ENCODE measurements at places on chromosomes 5 and 9. TPM values are rescaled to one million over a fixed set of nuclear protein-coding genes. Genes with fewer than 3 reads are reported as not detected.

DNA sequence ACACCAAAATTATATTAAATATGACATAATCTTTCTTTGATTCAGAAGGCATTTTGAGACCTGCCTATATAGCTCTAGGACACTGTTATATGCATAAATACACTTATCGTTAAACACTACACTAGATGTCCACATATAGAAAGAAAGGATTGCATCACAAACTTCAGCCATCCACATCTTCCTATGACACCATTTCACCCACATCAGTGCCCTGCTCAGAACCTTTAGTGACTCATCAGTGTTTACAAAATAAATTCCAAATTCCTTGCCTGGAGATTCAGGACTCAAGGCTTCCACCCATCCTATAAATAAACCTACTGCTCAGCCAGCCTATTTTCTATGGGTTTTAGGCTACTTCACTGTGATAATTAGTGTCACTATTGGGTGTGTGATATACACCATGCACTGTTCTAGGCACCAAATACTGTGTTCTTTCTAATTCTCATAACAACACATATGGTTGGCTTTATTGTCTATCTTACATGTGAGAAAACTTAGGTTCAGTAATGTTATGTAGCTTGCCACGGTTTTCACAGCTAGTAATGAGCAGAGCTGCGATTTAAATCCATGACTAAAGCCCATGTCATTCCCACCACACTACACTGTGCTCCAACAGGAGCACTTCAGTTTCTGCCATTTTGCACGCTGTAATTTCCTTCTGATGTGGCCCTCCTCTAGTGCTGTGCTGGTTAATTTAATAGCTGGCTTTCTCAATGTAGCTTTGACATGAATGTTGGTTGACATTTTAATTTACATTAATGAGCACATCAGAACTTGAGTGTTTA is 103.3 kb downstream of the SREK1 start:
- DNase-seq: no peak

DNA sequence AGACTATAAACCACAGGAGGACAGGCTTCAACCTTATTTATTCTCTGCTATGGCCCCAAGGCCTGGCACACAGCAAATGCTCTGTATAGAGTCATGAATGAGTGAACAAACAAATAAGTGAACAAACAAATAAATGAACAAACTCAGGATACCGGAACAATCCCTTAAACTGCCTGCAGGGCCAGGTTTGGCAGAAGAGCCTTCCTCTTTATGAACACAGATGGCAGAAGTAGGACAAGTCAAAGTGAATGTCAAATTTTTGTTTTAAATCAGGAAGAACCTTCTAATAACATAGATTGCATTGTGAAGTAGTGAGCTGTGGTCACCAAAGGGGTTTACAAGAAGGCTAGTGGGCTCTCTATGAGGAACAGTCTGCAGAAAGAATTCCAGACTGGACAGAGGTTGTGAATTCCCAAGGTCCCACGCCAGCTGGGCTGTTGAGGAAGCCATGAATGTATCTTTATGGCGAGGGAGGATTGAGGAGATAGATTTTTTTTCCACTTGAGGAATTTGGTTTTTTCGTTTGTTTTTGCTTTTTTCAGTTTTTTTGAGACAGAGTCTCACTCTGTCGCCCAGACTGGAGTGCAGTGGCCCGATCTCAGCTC is 30.3 kb upstream of the STING1 start:
- no peak for DNase-seq

The GAS1 gene
- total RNA-seq: 19.1 TPM

The LRRC26 gene
- not detected for total RNA-seq

The SLC36A3 gene
- total RNA-seq: not detected

The SAXO1 gene
- not detected for total RNA-seq

The ANKRD34B gene
- not detected for total RNA-seq

The CDHR2 gene
- total RNA-seq: not detected

DNA sequence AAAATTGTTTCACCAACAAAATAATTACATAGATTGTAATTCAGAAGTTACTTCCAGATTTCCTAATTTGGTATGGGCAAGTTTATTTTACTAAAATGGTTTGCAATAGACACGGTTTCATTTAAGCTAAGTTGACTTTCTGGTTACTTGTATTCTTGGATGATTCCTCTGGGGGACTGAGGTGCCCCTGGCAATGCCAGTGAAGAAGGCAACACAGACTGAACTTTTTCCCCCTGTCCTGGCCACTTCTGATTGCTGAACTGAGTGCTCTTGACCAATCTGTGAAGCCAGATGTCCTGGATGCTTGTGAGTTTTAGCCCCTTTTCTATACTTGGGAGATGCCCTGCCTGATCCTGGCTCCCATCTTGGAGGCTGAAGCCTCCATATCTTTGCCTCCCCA is 66.3 kb upstream of the FANCC start:
- no peak for DNase-seq

DNA sequence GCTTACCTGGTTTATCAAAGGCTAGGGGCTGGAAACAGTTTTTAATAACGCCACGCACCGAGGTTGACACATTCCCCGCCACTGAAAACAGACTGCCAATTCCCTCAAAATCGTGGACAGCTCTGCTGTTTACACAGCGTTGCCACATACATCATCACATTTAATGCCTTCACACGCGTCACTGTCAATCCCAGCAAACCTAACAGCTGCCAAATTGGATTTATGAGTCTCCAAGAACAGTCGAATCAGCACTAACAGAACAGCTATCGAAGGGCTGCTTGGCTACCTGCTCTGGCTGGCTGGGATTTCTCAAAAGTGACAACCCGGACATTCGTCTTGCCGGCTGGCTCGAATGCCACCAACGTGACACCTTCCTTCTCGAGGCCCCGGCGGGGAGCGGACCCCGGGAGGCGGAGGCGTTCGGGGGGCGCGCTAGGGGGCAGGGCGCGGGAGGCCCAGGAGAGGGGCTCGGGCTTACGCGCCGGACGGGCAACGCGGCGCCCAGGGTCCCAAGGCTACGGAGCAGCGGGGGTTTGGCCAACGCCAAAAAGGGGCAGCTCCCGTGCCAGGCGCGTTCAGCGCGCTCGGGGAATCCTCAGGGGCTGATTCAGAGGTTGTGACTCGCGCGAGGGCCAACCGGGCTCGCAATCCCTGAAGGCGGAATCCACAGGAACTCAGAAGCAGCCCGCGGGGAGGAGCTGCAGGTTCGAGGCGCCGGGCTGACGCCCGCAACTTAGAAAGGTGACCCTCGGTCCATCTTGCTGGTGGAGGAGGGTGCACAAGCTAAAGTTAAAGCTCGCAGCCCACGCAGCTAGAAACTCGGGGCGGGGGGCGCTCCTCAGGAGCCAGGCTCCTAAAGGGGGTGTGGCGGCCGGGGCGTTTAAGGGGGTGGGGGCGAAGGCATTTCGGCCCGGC is 1.2 kb downstream of the CDC14B start:
- DNase-seq: peak; percentile 74

DNA sequence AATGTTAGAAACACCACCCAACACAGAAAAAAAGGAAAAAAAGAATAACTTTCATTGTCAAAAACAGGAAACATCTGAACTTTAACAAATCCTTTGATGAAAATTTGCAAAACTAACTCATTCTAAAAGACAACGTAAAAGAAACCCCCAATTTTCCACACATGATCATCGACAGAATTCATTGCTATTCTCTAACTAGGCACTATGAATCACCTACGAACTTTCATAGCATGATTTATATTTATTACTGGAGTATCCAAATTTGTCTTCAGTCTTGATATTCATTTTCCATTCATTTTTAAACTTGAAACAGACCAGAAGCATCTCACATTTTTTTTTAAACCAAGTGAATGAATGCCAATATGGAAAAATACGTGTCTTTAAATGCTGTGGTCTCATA is 514.6 kb downstream of the TLE4 start:
- no peak for DNase-seq

GRCh38 chr9:2479056-2479565 is 142.5 kb upstream of the VLDLR start:
- DNase-seq: no peak

The GMCL2 gene
- total RNA-seq: not detected

- no peak for DNase-seq
Observed at GRCh38 chr5:73292816-73293459, 119.9 kb downstream of the TMEM174 start.

DNA sequence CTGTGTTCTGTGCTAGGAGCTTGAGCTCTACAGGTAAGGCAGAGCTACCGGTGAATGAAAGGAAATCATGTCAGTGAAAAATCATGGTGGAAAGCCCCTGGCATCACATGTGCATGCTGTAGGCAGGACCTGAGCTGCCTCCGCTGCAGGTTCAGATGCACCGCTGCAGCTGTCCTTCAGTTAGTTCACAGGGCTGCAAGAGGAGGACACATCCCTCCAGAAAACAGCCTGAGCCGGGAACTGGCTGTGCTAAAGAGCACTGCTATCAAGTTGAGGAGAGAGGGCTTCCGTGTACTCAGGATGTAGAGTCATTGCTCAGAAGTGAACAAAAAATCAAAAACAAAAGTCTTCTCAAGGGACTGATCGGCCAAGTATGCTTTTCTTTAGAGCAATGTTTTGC is 138.6 kb downstream of the ERCC6L2 start:
- no peak for DNase-seq

The N4BP3 gene
- 1.6 TPM for total RNA-seq

DNA sequence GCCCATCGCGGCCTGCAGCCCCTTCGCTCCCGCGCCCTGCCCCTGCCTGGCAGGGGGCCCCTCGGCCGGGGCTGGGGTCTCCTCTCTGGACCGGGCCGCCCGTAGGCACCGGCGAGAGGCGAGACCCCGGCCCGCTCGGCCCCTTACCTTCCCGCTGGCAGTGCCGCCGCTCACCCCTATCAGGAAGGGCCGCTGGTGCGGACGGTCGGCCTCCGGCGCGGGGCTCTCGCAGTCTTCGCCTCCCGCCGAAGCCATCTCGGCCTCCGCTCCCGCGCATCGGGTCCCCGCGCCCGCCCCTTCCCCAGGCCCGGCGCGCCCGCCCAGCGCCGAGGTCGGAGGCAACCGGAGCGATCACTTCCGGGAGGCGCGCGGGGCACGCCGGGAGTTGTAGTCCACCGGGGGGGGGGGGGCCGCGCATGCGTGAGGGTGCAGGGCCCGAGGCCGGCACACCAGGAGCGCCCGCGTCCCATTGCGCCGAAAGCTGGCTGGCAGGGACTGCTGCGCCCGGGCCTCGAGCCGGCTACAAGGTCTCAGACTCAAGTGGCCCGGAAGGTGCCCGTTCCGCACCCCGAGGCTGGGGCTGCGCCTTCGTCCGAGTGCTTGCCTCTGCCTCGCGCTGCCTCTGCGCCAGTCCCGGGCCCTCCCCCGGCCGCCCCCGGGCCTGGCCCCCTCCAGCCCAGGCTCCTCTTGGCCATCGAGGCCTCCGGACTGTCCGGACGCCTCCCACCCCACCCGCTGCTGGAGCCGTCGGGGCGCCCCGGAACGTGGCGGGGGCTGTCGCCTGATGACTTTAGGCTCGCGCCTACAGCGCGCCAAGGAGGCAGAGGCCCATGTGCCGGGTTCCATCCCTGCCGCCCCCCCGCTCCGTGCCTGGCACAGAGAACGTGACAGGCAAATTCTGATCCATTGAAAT is at the start of gene UCK1:
TSS of gene UCK1 (minus strand) at position 344 of the 913 bp plus-strand sequence. CDS start at position 255, 89 bp downstream.
- peak; percentile 85 for DNase-seq

- DNase-seq: no peak
Observed at GRCh38 chr5:66241136-66241825, 97.2 kb downstream of the SREK1 start.

The NPR3 gene
- 30.4 TPM for total RNA-seq

The SPAAR gene
- total RNA-seq: 2.5 TPM

DNA sequence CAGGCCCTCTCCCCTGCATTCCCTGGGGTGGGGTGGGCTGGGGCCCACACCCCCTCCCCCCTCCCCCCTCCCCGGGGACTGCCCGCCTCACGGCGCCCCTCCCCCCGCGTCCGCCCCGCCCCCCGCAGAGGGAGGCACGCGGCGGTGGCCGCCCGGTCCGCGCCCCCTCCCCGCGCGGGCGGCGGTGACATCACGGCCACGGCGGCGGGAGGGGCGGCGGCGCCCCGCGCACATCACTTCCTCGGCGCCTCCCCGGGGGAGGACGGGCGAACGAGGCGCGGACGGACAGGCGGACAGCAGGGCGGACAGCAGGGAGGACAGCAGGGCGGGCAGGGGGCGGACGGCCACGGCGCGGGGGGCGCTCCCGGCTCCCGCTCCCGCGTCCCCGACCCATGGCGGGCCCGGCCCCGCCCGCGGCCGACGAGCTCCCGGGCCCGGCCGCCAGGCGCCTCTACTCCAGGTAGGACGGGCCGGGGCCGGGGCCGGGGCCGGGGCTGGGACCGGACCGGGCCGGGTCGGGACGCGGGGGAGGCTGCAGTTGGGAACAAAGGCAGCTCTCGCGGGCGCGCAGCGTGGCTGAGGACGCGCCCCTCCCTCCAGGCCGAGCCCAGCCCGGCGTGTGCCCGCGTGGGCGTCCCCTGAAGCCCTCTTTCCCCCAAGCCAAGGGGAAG is at the start of gene GPSM1:
TSS of gene GPSM1 (plus strand) at position 236 of the 671 bp plus-strand sequence. CDS start at position 393, 157 bp downstream.
- DNase-seq: no peak

DNA sequence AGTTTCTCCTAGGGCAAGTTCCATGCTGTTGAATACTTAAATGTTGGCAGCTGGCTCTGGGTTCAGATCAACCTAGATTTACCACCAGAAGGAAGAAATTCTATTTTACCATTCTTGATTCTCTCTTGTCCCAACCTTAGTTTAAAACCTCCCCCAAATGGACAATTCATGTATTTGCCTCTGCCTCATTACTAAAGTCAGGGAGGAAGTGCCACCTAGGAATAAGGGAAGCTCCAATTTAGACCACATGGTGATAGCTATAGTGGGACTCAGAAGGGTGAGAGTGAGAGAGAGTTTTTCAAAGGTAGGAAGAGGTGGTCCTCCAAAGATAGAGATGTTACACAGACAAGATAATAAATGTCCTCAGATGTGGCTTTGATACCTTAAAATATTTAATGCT is 53.4 kb upstream of the PAM start:
- no peak for DNase-seq

DNA sequence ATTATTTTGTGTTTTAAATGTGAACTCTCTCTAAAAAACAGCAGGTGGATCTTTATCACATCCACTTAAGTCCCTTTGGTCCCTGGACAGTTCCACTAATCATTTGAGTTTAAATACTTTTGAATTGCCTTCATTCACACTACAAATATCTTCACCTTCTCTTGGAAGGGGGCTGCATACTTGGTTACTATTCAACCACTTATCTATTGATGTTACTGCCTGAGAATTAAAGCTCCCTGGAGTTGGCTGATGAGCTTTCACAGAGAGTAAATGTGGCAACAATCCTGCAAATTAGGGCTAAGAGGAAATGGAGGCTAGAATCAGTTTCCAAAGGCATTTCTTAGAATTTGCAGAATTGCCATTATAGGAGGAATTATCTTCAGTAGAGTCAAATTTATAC is 180.4 kb downstream of the ST8SIA4 start:
- DNase-seq: no peak

DNA sequence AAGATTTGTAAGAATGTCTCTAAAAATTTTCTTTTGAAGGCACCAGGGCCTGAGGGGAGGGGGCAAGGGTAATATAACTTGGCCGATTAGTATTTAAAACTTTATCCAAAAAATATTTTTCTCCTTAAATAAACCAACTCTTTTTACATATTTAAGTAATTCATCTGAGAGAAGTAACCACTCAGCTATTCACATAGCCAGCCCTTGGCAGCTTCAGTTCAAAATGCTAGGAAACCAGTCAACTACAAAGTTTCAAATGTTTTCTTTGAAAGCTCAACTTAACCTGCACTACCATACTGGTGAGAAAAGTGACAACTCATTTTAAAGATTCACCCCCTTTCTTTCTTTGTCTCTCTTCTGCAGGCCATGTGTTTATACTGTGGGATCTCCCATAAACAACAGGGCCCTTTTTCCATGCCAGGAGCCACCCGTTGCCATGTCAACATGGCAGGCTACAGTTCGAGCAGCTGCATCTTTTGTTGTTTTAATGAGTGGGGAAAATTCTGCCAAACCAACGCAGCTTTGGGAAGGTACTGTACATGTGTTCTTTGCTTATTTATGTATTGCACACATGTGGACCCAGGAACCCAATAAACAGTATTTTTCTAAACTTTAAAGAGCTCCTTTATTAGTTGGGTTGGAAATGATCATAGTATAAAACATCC is 46.3 kb downstream of the AOPEP start:
- DNase-seq: no peak

All from psoas muscle (tissue), 8 donors.